ENCODE measurements at places on chromosomes 1 and 21.

- DNase-seq = peak; percentile 75
Observed at GRCh38 chr1:205325334-205325884, 3.9 kb upstream of the NUAK2 start.

DNA sequence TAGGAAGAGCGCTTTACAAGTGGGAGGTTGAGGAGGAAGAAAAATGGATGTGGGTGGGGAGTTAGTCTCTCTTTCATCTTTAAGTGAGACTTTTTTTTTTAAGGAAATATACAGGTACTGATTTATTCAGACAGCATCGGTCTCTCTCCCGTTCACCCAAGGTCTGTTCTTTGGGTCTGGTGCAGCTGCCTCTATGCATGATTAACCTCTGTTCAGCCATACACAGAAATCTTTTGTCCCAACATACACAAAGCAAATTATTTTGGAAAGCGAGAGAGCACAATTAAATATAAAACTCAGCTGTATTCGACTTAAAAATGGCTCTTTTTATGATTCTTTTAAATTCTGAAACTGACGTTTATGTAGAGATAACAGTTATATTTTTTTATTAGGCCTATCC is 11.0 kb downstream of the PROX1 start:
- DNase-seq = no peak

DNA sequence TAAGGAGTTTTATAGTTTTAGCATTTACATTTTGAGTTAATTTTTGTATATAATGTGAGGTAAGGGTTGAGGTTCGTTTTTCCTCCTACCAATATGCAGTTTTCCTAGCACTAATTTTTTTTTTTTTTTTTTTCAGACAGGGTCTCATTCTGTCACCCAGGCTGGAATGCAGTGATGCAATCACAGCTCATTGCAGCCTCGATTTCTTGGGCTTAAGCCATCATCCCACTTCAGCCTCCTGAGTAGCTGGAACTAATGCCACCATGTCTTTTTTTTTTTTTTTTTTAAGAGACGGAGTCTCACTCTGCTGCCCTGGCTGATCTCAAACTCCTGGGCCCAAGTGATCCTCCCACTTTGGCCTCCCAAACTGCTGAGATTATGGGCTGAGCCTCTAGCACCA is 2.5 kb upstream of the UBASH3A start:
- no peak for DNase-seq

- no peak for DNase-seq
Observed at GRCh38 chr1:178019622-178020021, 49.8 kb upstream of the SEC16B start.

DNA sequence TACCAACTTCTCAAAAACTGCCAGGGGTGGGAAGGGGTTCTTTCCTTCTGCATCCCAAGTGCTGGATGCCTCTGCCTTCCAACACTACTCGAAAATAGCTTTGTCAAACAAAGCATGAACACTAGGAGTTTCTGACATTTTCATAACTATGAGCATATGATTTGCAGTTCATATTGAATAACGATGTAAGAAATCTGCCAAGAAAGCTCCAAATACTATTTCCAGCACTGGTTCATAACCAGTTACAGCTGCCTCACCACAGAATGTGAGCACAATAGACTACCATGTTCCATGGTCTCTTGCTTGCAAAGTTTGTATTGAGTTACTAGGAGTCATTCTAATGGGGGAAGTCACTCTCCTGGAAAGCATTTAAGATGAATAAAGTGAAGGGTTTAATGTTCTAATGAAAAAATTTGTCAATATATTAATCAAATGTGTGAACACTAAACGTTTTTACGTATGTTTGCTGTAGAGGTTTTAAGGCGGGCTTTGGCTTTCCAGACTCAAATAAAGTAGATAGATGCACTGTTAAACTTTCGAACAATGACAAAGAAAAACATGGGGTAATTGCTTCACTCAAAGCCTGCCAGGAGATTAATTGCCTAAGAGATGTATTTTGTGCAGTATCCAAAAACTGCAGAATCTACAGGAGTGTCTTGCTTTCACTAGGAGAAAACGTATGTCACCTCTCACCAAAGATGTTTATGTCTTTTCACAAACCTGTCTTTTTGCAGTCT is 78.6 kb upstream of the UBE2U start:
- no peak for DNase-seq

GRCh38 chr1:177164380-177165068 is at the start of gene ASTN1:
Gene ASTN1 (minus strand): TSS chr1:177164712. CDS start chr1:177164676, 36 bp downstream.
- DNase-seq = no peak

GRCh38 chr1:29549001-29549400 is 312.7 kb downstream of the PTPRU start:
- no peak for DNase-seq

DNA sequence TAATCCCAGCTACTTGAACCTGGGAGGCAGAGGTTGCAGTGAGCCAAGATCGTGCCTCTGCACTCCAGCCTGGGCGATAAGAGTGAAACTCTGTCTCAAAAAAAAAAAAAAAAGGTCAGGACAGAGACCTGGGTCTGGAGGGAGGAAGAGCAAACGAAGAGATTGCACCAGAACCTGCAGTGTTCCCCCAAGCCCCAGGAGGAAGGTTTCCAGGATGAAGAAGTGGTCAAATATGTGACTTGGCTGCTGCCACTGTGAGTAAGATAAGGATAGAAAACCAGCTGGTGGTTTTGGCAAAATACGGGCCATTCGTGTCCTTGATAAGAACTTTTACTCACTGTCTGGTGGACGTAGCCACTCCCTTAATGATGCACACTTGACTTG is 42.2 kb downstream of the CLDN14 start:
- no peak for DNase-seq

DNA sequence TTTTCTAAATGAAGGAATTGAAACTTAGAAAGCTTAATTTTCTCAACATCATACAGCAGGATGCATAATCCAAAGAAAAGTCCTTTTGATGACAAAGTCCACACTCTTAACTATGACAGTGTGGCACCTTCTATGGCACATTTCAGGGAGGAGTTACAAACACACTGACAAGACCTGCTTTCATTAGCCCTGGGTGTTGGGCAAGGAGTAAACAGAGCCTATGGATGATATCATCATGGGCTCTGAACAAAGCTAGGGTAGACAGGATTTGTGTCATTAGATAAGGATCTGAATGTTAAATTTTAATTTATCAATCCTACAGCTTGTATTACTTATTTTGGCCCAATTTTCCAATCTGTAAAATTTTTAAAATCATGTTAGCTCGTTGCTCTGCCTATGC is 62.6 kb upstream of the DENND1B start:
- no peak for DNase-seq

DNA sequence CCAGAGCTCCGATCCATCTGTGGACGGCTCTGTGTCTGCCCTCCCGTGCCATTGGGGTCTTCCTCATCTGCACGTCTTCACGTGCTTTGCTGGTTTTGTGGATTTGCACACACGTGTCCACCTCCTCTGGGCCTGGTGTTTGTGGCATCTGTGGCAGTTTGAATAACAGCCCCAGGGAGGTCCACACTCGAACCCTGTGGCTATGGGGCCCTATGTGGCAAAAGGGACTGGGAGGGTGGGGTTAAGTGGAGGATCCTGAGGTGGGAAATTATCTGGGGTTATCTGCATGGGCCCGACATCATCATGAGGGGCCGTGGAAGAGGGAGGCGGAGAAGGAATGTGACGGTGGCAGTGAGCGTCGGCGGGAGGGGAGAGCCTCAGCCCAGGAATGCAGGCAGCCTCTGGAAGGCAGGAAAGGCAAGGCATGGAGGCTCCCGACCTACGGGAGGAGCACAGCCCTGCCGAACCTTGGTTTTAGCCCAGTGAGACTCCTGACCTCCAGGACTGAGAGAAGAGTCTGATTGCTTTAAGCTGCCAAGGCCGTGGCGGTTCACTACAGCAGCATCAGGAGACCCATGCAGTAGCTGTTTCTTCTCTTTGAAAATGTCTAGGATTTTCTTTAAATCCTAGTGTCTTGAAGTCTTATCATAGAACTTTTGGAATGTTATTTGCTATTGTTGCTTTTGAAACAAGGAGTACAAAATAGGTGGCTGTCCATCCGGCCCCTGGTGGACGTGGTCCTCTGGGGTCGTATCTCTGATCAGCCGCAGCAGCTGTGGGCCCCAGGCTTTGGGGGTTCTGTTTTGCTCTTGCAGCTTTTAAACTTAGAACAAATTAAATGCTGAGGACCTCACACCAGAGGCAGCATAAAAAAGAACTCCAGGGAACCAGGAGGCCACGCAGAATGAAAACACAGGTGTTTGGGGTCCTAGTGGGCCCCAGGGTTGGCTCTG is 40.0 kb upstream of the LRRC3 start:
- no peak for DNase-seq

GRCh38 chr1:234699795-234700665 is 90.1 kb upstream of the IRF2BP2 start:
- no peak for DNase-seq

DNA sequence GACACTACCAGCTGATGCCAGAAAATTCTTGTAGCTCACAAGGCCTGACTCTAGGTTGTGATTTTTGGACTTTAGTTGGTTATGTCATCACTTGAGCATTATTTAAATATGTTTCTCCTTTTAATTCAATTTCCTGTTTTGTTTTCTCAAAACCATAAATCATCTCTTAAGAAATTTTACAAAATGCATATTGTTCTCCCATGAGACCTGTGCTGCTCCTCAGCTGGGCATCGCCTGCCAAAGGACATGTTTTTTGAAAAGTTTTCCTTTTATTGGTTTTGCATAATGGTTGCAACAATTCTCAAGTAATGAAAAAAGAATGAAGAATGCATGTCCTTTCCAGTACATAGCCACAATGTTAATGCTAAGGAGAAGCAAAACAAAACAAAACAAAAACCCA is 204.7 kb upstream of the LYPLAL1 start:
- DNase-seq = peak; percentile 47
